Tibial nerve (tissue), 4 donors: ENCODE measurements at places on chromosomes 6 and 20. TPM values are rescaled to one million over a fixed set of nuclear protein-coding genes. Genes with fewer than 3 reads are reported as not detected.
A peak's percentile ranks its signal among the peaks of the same experiment; 100 is the strongest.

The FUT9 gene
- total RNA-seq: not detected

DNA sequence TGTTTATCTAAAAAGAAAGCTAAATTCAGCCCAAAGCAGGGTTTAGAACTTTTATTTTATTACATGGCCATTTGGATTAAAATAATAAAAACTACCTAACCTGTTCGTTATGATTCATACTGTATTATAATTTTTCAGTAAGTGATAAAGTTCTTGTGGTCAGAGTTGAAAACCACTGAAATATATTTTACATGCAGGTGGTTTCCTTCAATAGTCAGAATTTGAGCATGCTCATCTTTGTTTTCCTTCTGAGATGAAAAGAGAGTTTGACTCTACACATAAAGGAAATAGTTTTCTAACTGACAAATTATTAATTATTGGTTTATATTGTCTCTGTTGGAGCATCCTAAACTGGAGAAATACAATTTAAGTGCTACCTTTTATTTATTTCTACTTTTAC, 114.0 kb upstream of the FKBP1C start:
- no peaks in the 10 kb centered on the region for H3K27me3 ChIP-seq
- DNase-seq: no peak
- H3K4me3 ChIP-seq: no peak overlapping the region
- no peaks in the 10 kb centered on the region for H3K36me3 ChIP-seq
- no peak overlapping the region for H3K27ac ChIP-seq

GRCh38 chr6:115945812-115946211, 114.9 kb downstream of the FRK start:
- H3K4me1 ChIP-seq: no peaks in the 10 kb centered on the region
- DNase-seq: no peak
- no peak overlapping the region for H3K27ac ChIP-seq
- no peak overlapping the region for H3K4me3 ChIP-seq
- no peaks in the 10 kb centered on the region for H3K36me3 ChIP-seq

The GFRA4 gene
- total RNA-seq: not detected

GRCh38 chr20:60888771-60889170, 363.3 kb upstream of the CDH4 start:
- no peak overlapping the region for H3K27ac ChIP-seq
- H3K4me3 ChIP-seq: no peak overlapping the region
- DNase-seq: no peak

The TGM2 gene
- 17.0 TPM for total RNA-seq

DNA sequence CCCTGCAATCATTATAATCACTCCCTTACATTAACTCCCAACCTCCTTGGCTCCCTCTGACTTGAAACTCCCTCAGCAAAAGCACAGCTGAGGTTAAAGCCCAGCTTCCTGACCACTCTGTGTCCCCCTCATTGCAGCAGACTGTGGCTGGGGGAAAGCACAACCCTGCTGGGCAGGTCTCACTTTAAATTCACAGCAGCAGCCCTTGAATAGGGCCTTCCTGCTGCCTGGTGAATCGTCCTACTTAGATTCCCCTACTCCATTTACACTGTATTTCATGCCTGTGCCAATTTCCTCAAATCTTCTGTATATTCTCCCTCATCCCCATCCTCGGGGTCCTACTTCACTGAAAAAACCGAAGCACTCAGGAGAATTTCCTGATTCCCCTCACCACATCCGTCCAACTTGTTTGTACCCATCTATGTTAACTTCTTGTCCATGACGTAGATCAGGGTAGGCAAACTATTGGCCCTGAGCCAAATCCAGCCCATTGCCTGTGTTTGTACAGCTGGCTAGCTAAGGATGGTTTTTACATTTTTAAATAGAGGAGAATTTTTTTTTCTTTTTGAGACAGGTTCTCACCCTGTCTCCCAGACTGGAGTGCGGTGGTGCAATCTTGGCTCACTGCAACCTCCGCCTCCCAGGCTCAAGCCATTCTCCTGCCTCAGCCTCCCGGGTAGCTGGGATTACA, 31.5 kb upstream of the GCM1 start:
- no peaks in the 10 kb centered on the region for H3K27me3 ChIP-seq
- H3K4me1 ChIP-seq: peaks cover 10% of the 10 kb centered on the region
- no peaks in the 10 kb centered on the region for H3K36me3 ChIP-seq
- DNase-seq: peak; percentile 53
- H3K4me3 ChIP-seq: no peak overlapping the region
- H3K27ac ChIP-seq: no peak overlapping the region

GRCh38 chr6:31582230-31582643, at the start of gene LTB:
LTB (minus strand) TSS chr6:31582424; CDS start chr6:31582417, 7 bp downstream.
- no peak for DNase-seq
- H3K4me3 ChIP-seq: peak within 1 kb of the TSS; percentile 41
- H3K27me3 ChIP-seq: peaks cover 3% of the 10 kb centered on the region

The DBNDD2 gene
- 51.6 TPM for total RNA-seq

DNA sequence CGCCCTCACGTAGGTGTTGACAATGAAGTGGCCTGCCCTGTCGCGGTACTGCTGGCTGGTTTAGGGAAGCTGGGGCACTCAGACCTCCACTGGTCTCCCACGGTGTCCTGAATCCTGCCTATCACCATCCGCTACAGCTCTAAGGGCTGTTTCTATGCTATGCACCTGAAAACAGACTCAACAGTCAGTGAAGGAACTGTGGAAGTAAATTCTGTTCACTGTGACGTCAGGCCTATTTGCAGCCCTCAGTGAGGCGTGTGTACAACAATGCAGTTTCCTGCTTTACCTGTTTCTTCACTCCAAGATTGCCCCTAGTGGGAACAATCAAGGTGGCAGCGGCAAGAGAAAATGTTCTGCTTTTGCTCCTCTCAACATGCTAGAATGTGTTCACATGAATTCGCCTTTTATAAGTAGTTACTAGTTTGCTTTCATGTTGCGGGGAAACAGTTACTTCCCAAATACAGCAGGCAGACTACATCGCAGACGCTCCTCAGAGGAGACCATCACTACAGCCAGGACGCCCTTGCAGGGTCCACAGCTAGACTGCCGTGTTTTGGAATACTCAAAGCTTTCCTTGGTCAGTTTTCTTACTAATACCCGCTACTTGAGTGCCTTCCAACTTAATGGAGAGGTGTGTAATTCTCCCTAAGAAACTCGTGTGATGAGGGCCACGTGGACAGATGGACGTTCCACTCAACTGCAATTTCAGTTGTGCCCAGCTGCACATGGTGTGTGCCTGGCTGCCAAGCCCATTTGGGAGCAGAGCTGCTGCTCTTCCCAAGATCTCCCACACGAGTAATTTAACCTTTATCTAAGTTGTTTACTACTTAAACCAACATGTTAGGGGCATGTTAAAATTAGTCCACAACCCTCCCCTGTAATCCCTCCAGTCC, 25.4 kb downstream of the DIDO1 start:
- H3K27ac ChIP-seq: peak overlapping the region; percentile 20
- H3K4me1 ChIP-seq: peaks cover 9% of the 10 kb centered on the region
- H3K36me3 ChIP-seq: peaks cover 59% of the 10 kb centered on the region
- no peak overlapping the region for H3K4me3 ChIP-seq
- DNase-seq: no peak
- no peaks in the 10 kb centered on the region for H3K27me3 ChIP-seq

- no peaks in the 10 kb centered on the region for H3K27me3 ChIP-seq
- no peak overlapping the region for H3K4me3 ChIP-seq
- no peaks in the 10 kb centered on the region for H3K36me3 ChIP-seq
- H3K4me1 ChIP-seq: no peaks in the 10 kb centered on the region
- H3K27ac ChIP-seq: no peak overlapping the region
These were observed 56.3 kb downstream of the PREX1 start for GRCh38 chr20:48771542-48771941.

DNA sequence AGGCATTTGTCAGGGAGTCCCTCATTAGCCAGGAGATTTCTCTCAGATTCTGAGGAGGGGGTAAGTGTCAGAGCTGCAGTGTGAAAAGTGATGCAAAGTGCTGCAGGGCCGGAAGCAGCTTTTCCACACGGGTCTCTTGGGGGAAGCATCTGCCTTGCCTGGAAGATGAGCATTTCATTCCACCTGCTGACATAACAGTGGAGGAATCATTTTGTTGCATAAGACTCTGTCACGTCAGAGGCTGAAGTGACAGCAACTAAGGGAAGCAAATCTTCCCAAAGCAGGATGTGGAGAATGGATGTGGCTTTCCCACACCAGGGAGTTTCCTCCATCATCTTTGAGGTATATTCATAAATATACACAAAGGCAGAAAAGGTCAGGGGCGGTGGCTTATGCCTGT, 22.8 kb downstream of the DCBLD1 start:
- peaks cover 3% of the 10 kb centered on the region for H3K4me1 ChIP-seq
- DNase-seq: no peak
- H3K27me3 ChIP-seq: no peaks in the 10 kb centered on the region
- no peak overlapping the region for H3K4me3 ChIP-seq
- H3K27ac ChIP-seq: no peak overlapping the region
- H3K36me3 ChIP-seq: peaks cover 6% of the 10 kb centered on the region

- no peak for DNase-seq
- H3K27ac ChIP-seq: no peak overlapping the region
- H3K4me3 ChIP-seq: no peak overlapping the region
- no peaks in the 10 kb centered on the region for H3K4me1 ChIP-seq
- H3K27me3 ChIP-seq: no peaks in the 10 kb centered on the region
These were observed 61.0 kb downstream of the RNF182 start for GRCh38 chr6:13985663-13986325.

DNA sequence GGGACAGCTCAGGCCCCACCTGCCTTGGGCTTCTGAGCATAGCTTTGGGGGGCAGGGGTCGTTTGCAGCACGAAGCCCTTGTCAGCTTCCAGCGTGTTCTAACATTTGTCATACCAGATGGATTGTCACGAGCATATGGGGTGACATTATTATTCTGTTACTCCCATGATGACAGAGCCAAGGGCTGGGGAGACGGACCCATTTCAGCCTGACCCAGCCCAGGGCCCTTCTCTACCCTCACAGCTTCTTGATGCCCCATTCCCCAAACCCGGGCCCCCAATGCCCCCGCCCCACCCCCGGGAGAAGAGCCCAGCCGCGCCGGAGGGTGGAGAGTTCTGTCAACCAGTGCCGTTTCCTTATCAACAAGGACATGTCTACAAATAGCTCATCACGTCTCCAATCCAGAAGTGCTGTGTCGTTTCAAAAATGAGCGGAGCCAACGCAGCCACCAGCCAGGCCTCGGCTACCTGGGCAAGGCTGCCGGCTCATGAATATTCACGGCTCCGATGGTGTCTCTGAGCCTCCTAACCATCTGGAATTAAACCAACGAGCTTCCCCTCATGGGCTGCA, 9.6 kb upstream of the CHRNA4 start:
- H3K4me3 ChIP-seq: no peak overlapping the region
- peaks cover 82% of the 10 kb centered on the region for H3K27me3 ChIP-seq
- H3K36me3 ChIP-seq: no peaks in the 10 kb centered on the region
- no peak for DNase-seq
- no peak overlapping the region for H3K27ac ChIP-seq
- H3K4me1 ChIP-seq: no peaks in the 10 kb centered on the region

DNA sequence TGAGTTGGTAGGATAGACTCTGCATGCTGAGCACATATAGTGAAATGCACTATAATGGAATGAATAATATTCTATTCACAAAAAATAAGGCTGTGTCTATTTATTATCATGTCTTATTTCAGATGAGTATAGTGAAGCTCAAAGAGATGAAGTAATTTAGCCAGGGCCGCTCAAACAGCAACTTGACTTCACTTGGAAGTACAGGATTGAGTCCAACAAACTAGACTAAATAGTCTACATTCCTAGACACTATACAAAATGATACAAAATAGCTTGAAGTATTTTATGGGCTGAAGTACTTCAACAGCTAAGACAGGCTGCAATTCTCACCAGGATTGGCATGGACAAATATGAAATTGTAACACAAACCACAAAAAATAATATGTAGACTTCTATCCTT, 144.5 kb upstream of the DST start:
- no peaks in the 10 kb centered on the region for H3K27me3 ChIP-seq
- no peak for DNase-seq
- H3K4me1 ChIP-seq: peaks cover 23% of the 10 kb centered on the region

GRCh38 chr6:113102761-113103160, 754.4 kb upstream of the MARCKS start:
- H3K36me3 ChIP-seq: no peaks in the 10 kb centered on the region
- no peaks in the 10 kb centered on the region for H3K27me3 ChIP-seq
- no peaks in the 10 kb centered on the region for H3K4me1 ChIP-seq

- no peak overlapping the region for H3K4me3 ChIP-seq
- no peaks in the 10 kb centered on the region for H3K27me3 ChIP-seq
- no peak for DNase-seq
- no peaks in the 10 kb centered on the region for H3K4me1 ChIP-seq
- H3K36me3 ChIP-seq: no peaks in the 10 kb centered on the region
- H3K27ac ChIP-seq: no peak overlapping the region
These were observed 79.7 kb upstream of the JARID2 start for GRCh38 chr6:15166121-15166520.

The LINC00237 gene
- total RNA-seq: not detected

The ILRUN gene
- 63.3 TPM for total RNA-seq
